ENCODE measurements at places on chromosomes 7 and 10.

- no peak for DNase-seq
Measured at GRCh38 chr10:97773096-97773495, 1.3 kb upstream of the SFRP5 start.

DNA sequence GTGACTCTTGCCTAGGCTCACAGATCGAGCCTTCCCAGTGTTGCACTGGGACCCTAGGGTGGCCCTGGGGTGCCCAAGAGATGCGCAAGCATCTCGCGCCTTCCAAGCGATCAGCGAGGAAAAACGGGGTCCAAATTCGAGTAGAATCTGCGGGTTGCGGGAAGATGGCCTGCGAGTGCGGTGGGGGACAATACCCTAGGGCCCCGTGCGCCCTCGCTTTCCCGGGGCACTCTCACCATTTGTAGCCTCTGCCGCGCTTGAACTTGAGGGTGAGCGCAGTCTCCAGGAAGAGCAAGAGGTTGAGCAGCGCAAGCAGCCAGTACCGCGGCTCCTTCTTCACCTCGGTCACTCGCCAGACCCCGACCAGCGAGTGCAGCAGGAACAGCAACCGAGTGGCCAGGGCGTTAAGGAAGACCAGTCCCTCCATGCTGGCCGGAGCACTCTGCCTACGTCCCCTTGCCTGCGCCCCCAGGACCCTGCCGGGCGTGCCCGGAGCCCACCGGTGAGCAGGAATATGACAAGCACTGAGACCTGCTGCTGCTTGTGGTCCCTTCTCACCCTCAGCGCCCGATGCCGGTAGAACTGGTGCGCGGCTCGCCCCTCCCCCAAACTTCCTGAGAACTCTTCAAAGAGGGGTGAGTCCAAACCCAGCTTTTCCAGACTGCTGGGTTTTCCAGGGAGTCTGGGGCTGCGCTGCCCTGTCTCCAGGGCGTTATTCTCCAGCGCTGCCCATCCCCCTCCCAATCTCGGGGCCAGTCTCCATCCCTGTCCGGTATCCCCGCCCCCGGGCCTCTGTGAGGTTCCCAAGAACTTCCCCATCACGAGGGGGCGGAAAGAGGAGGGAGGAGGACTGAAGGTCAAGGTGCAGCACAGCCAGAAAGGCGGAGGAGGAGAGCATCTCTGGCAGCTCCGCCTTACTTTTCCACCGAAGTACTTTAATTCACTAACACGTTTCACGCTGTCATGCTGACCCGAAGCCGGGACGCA lies at the start of gene TMEM26:
TMEM26 (minus strand) TSS at position 727 of the 987 bp plus-strand sequence; CDS start at position 427, 300 bp downstream.
- DNase-seq, result no peak

- DNase-seq, result no peak
Measured at GRCh38 chr7:137342828-137343261, 688 bp downstream of the PTN start.

GRCh38 chr10:91665842-91666241 lies 33.0 kb upstream of the PPP1R3C start:
- no peak for DNase-seq

DNA sequence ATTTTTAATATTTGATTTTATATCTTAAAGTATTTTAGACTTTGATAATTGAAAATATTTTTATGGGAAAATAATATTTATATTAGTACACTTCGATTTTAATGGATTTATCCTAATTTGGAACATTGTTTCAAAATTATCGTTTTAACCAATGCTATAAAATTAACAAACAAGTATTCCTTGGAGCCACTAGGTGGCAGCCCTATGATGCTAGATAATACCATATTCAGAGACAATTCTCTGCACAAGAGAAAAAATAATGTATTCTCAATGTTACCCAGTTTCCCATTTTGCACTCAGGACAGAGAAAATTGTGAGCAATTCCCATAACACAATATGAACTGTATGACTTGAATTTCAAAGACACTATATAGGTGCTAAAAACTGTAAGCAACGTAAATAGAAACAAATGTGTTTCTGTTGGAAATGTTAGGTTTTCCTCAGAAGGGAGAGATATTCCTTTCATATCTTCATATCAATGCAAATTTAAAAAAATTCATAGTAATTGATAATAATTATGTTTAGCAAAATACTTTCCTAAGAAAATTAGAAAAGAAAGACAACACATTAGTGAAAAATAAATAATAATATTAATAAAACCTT lies 237.8 kb downstream of the SEMA3E start:
- DNase-seq, result no peak

- no peak for DNase-seq
Measured at GRCh38 chr7:26928703-26929347, 64.4 kb upstream of the SKAP2 start.

DNA sequence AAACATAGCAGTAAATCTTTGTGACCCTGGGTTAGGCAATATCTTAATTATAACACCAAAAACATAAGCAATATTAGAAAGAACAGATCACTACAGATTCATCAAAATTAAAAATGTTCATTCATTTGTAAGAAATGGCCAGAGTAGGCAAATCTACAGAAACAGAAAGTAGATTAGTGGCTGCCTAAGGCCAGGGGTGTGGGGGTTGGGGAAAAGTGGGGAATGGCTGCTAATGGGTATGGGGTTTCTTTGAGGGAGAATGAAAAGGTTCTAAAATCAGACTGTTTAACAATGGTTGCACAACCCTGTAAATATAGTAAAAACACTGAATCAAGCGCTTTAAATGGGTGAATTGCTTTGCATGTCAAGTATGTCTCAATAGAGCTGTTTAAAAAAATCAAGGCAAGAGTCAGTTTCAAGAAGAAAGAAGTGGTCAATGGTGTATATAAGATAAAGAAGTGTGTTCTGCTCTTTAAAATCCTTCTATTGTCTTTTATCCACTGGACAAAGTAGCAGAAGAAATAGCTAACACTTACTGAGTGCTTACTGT lies 42.6 kb downstream of the CDK6 start:
- no peak for DNase-seq

- no peak for DNase-seq
Measured at GRCh38 chr10:86655173-86655540, 810 bp downstream of the OPN4 start.

- no peak for DNase-seq
Measured at GRCh38 chr10:59245686-59246085, 69.2 kb downstream of the PHYHIPL start.

DNA sequence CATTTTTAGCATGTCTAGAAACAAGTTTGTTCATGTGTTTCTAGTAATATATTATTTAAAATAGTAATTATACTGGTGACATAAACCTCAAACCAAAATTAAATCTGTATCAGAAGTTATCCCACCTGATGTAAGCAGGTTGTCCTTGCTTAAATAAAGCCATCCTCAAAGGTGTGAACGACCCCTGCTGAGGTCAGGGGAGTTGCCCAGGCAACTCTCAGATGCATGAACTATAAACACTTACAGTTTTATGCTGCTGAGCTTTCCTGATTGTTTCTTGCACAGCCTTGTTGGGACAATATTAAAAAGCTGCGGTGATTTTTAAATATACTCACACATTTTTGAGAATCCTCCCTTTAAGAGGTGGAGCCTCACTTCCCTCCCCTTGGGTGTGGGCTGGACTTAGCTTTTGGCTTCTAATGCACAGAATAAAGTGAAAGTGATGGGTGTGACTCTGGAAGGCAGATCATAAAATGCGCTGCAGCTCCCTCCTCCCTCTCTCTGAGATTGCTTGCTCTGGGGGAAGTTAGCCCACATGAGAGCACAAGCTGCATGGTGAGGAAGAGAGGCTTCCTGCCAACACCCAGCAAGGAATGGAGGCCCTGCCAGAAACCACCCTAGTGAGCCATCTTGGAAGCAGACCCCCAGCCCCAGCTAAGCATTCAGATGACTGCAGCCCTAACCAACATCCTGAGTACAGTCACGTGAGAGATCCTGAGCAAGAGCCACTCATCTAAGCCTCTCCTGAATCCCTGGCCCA lies 152.7 kb downstream of the SKIDA1 start:
- peak; percentile 46 for DNase-seq

DNA sequence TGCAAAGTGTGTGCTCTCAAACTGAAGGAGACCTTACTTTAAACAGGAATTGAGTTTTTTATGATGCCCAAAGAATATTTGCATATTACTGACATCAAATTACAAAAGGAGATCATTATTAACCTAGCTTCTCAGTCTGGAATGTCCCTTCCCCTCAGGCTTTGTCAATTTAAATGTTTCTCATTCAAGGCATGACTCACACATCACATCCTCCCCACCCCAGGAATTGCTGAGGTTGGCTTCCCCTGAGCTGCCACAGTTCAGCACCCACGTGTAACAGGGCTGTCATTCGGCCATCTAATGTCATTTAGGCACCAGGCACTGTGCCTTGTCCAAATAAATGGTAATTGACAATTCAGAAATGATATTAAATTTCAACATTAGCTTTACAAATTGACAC lies 305.9 kb upstream of the MGMT start:
- DNase-seq, result no peak

DNA sequence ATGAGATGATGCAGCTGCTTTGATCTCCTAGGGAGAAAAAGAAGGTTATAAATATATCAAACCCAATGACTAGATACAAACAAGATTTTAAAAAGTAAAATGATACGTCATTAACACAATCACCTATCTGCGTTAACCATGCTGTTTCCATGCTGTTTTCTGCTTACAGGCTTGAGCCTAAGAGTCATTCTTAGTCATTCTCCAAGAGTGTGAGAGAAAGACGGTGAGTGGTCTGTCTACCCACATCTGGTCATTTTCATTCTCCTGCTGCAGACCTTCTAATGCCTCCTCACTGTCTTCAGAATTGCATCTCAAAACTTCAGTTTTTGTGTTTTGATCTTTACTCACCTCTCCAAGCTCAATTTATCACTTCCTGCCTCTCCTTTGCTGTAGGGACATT lies 98.0 kb upstream of the ELMO1 start:
- no peak for DNase-seq
